Activated CD8-positive, alpha-beta memory T cell treated with anti-CD3 and anti-CD28 coated beads, Interleukin-2, amount 10 ng/mL, durations not matched to agents 7 days and 5 days (primary cell): ENCODE measurements at places on chromosomes 2 and 18.
A peak's percentile ranks its signal among the peaks of the same experiment; 100 is the strongest.

DNA sequence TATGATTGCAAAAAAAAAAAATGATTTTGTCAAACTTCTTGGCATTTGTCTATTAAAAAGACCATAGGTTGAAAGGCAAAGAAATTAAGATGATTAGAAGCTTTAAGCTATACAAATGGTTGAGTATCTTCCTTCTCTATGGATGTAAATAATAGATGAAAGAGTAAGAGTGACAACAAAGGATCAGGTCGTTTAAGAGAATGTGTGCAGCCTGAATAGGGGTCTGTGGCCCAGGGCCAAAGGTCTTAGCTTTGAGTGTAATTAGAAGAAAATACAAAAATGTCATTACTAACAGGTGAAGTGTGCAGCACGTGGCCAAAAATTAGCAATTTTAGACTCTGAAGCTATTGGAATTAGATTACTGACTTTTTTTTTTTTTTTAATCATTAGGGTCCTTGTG, 122.4 kb downstream of the GREB1L start:
- no peak for DNase-seq
- no peaks in the 10 kb centered on the region for H3K36me3 ChIP-seq

GRCh38 chr18:23958036-23958435, 56.5 kb upstream of the TTC39C start:
- H3K4me3 ChIP-seq = no peak overlapping the region
- no peaks in the 10 kb centered on the region for H3K36me3 ChIP-seq
- H3K27ac ChIP-seq = no peak overlapping the region
- H3K27me3 ChIP-seq = peaks cover 19% of the 10 kb centered on the region
- H3K4me1 ChIP-seq = no peaks in the 10 kb centered on the region

DNA sequence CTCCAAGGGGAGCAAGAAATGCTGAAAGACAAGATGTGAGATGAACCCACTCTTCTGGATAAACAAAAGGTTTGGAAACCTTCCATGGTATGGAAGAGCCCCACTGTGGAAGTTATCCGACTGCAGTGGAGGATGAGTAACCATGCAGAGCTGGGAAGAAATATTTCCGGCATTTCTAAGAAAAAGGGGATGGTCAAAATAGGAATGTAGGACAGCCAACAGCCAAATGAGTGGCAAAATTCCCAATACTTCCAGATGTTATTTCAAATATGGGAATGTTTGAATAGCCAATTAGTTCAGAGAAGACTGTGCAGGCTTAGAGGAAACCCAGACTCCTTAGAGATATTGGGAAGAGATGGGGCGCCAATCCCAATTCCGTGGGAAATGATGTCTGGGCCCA, 246.8 kb downstream of the RAD51AP2 start:
- H3K27ac ChIP-seq = no peak overlapping the region
- H3K27me3 ChIP-seq = no peaks in the 10 kb centered on the region
- H3K4me3 ChIP-seq = no peak overlapping the region
- H3K36me3 ChIP-seq = no peaks in the 10 kb centered on the region

DNA sequence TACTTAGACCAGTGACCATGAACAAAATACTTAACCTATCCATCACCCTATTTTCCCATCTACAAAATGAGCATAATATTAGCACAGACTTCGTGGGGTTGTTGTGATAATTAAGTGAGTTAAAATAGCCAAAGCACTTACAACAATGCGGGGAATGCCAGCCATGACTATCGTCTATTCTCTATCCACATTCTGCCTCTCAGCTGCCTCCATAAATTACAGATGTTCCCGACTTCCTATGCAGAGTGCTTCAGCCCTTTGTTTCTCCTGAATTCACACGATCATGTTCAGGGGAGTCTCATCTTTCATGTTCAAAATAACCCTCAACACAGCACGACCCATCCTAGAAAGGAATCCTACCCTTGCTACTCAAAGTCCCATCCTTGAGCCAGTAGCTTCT, 211.6 kb downstream of the EN1 start:
- no peak overlapping the region for H3K27ac ChIP-seq
- DNase-seq = no peak
- H3K4me1 ChIP-seq = no peaks in the 10 kb centered on the region

DNA sequence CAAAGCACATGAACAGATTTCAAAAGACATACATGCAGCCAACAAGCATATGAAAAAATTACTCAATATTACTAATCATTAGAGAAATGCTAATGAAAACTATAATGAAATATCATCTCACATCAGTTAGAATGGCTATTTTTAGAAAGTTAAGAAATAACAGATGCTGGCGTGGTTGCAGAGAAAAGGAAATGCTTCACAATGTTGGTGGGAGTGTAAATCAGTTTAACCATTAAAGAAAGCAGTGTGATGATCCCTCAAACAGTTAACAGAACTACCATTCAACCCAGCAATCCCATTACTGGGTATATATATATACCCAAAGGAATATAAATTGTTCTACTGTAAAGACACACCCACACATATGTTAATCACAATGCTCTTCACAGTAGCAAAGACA, 117.7 kb upstream of the SETBP1 start:
- H3K36me3 ChIP-seq = no peaks in the 10 kb centered on the region
- DNase-seq = no peak
- no peak overlapping the region for H3K4me3 ChIP-seq
- peaks cover 15% of the 10 kb centered on the region for H3K27me3 ChIP-seq

DNA sequence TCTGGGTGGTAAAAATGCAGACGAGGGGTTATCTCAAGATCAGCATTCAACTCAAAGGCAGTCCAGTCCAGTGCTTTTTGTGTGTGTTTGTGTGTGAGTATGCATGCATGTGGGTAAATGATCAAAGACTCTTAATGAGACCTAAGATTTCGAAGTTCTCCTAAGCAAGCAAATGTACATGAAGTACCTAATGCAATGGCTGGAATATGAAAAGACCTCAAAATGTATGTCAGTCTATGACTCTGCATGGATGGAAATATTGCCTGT, 151.0 kb upstream of the L3MBTL4 start:
- no peaks in the 10 kb centered on the region for H3K36me3 ChIP-seq
- no peak overlapping the region for H3K4me3 ChIP-seq
- H3K27ac ChIP-seq = no peak overlapping the region
- DNase-seq = no peak

DNA sequence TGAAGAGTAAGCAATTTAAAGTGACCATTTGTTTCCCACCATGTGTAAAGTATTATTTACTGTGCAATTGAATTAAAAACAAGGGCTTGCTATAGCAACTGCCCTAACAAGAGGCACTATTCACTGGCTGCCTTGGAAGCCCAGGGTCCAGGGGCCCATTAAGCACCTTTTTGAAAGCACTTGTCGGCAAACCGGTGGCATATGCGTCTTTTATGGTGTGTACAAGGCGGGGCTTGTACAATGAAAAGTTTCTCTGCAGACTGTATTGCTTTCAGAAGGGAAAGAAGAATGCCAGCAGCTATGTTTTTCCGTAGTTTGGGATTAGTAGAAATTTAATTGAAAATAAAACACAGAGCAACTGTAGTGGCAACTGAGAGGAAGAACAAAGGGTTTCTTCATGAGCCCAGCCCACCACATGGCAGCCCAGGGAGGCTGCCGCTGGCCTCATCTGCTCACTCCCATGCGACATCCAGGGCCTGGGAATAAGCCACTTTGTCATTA, 279.5 kb upstream of the PARD3B start:
- no peak for DNase-seq
- H3K4me3 ChIP-seq = no peak overlapping the region
- peaks cover 33% of the 10 kb centered on the region for H3K27me3 ChIP-seq
- H3K4me1 ChIP-seq = no peaks in the 10 kb centered on the region

GRCh38 chr2:19488009-19488691, 129.7 kb upstream of the OSR1 start:
- no peak overlapping the region for H3K4me3 ChIP-seq
- peak overlapping the region; percentile 33 for H3K27ac ChIP-seq
- H3K4me1 ChIP-seq = peaks cover 10% of the 10 kb centered on the region
- peak; percentile 63 for DNase-seq

DNA sequence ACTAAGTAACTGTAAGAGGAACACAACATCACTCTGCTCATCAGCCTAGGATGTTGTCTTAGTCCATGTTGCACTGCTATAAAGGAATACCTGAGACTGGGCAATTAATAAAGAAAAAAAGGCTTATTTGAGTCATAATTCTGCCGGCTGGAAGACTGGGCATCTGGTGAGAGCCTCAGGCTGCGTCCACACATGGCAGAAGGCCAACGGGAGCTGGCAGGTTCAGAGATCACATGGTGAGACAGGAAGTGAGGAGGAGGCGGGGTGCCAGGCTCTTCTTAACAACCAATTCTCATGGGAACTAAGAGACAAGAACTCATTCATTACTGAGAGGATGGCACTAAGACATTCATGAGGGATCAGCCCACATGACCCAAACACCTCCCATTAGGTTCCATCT, 46.8 kb downstream of the EPG5 start:
- no peak for DNase-seq
- no peaks in the 10 kb centered on the region for H3K27me3 ChIP-seq
- no peak overlapping the region for H3K27ac ChIP-seq
- peaks cover 23% of the 10 kb centered on the region for H3K36me3 ChIP-seq

- no peaks in the 10 kb centered on the region for H3K36me3 ChIP-seq
- H3K27ac ChIP-seq = no peak overlapping the region
- DNase-seq = no peak
- H3K4me3 ChIP-seq = no peak overlapping the region
- peaks cover 65% of the 10 kb centered on the region for H3K27me3 ChIP-seq
Measured at GRCh38 chr2:42045352-42045751, 2.5 kb upstream of the PKDCC start.

- no peak overlapping the region for H3K27ac ChIP-seq
- DNase-seq = no peak
- no peak overlapping the region for H3K4me3 ChIP-seq
- H3K27me3 ChIP-seq = peaks cover 64% of the 10 kb centered on the region
Measured at GRCh38 chr18:9697121-9697520, 11.0 kb upstream of the RAB31 start.

GRCh38 chr2:64534363-64534762, 10.2 kb downstream of the AFTPH start:
- peak overlapping the region; percentile 9 for H3K27ac ChIP-seq
- no peak for DNase-seq
- H3K27me3 ChIP-seq = no peaks in the 10 kb centered on the region
- H3K4me3 ChIP-seq = peak overlapping the region; percentile 39
- H3K36me3 ChIP-seq = peaks cover 13% of the 10 kb centered on the region

GRCh38 chr18:58669731-58670378, 1.4 kb upstream of the MALT1 start:
- H3K36me3 ChIP-seq = peaks cover 9% of the 10 kb centered on the region
- peaks cover 8% of the 10 kb centered on the region for H3K27me3 ChIP-seq
- no peak for DNase-seq
- H3K4me3 ChIP-seq = peak overlapping the region; percentile 74
- peaks cover 35% of the 10 kb centered on the region for H3K4me1 ChIP-seq

GRCh38 chr2:101388232-101388631, 929 bp upstream of the CREG2 start:
- H3K4me3 ChIP-seq = no peak overlapping the region
- DNase-seq = no peak
- peaks cover 11% of the 10 kb centered on the region for H3K4me1 ChIP-seq
- no peak overlapping the region for H3K27ac ChIP-seq

- H3K36me3 ChIP-seq = no peaks in the 10 kb centered on the region
- H3K27ac ChIP-seq = no peak overlapping the region
- no peaks in the 10 kb centered on the region for H3K27me3 ChIP-seq
- DNase-seq = no peak
- H3K4me1 ChIP-seq = no peaks in the 10 kb centered on the region
Measured at GRCh38 chr2:226087505-226088365, 688.2 kb downstream of the NYAP2 start.

DNA sequence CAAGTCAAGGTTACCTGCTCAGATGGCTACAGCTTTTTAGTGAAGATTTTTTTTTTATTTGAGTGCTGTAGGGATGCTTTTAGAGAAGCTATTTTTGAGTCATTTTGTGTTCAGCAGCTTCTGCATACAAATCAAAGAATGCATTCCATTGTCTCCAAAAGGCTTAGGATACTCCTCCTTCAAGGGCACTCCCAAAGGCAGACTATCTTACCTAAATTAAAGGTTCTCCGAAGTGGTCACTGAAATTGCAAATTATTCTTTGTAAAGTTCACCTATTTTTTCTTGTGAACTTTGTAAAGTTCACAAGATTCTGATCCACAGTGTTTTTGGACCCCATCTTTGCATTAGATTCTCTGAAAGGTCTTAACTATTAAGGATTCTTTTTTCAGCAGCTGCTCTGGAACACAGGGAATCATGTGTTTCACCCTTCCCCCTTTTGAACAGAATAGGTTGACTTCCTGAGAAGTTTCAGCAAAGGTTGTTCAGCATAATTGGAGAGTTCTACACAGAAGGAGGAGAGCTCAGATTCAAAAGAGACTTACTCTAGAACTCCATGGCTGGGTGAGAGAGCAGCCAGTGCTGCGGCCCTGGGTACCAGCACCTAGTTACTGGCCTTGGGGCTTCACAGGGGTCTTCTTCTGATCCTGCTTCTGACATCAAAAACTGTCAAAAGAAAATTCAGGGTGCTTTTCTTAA, 14.5 kb downstream of the CLIP4 start:
- no peaks in the 10 kb centered on the region for H3K27me3 ChIP-seq
- peak overlapping the region; percentile 50 for H3K4me3 ChIP-seq
- H3K27ac ChIP-seq = peak overlapping the region; percentile 85
- peaks cover 60% of the 10 kb centered on the region for H3K36me3 ChIP-seq
